Natural killer cell treated with Interleukin-12 subunit alpha and Interleukin-12 subunit beta and Interleukin-15 and Interleukin-18, amount 100 ng/mL, for 72 hours (primary cell): ENCODE measurements at places on chromosomes 5 and 9. TPM values are rescaled to one million over a fixed set of nuclear protein-coding genes. Genes with fewer than 3 reads are reported as not detected.

PCDHB16 gene
- not detected for total RNA-seq

CFAP90 gene
- total RNA-seq, result not detected

- DNase-seq, result no peak
These were observed 337.8 kb upstream of the PAPPA start for GRCh38 chr9:115815786-115816185.

DNA sequence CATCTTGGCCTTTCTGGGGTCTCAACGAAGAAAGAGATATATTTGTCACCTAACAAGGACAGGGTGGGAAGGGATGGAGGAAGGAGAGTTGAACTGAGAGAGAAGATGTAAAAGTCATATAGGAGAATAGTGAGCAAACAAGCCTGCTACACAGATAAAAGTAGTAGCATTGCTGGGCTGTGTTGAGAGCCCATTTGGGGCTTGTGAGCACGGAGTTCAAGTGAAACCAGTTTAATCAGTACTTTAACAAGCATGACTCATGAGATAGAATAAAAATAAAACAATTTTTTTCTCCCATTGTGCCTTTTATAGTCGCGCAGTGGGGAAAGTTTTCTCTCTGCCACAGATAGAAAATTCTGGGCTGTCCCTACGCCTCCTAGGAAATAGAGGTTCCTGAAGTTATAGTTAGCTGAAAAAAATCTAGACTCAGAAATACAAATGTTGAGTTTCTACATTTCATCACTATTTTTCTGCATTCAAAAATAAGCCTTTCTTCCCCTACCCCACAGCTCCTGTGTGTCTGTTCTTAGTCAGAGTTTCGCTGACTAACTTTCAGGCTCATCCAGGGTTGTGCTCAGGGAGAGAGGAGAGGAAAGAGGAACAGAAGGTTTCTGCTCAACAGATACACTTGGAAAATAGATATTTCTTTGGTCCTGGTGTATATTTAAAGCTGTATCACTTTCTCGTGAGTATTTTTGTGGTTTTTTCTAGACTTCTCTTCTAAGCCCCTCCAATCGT is 395.8 kb upstream of the ADAMTSL1 start:
- no peak for DNase-seq

DNA sequence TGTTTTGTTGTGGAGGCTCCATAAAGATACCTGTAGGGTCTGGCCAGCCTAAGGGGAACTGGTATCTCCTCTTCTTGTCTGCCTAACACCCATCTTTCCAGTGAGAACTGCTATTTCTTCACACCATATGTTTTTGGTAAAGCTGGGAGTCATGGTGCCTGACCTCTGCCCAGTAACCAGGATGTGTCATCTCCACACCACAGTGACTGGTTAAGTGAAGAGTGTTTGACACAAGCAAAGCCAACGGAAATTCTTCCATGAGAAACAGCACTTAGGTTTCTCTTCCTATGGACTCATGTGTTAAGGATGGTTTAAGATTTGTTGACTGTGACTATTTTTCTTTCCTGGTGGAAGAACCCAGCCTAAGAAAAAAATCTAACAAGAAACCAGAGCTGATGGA is 111.5 kb downstream of the HTR4 start:
- DNase-seq, result no peak

DNA sequence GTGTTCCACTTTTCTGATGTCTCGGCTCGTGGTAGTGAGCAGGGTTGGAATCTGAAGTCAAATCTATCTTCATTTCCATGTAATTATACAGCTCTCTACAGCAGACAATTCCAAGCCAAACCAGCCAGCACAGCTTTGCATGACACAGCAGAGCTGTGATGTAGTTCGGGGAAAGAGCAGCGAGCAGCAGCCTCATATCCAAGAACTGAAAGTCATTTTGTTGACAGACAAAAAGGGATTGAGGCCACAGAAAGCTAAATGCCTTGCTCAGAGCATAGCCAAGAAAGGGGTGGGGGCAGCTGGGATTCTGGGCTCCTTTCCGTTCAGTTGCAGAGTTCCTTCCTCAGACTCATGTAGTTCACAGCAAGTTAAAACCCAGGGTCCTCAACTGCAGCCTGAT is 32.1 kb downstream of the LCP2 start:
- no peak for DNase-seq

DNA sequence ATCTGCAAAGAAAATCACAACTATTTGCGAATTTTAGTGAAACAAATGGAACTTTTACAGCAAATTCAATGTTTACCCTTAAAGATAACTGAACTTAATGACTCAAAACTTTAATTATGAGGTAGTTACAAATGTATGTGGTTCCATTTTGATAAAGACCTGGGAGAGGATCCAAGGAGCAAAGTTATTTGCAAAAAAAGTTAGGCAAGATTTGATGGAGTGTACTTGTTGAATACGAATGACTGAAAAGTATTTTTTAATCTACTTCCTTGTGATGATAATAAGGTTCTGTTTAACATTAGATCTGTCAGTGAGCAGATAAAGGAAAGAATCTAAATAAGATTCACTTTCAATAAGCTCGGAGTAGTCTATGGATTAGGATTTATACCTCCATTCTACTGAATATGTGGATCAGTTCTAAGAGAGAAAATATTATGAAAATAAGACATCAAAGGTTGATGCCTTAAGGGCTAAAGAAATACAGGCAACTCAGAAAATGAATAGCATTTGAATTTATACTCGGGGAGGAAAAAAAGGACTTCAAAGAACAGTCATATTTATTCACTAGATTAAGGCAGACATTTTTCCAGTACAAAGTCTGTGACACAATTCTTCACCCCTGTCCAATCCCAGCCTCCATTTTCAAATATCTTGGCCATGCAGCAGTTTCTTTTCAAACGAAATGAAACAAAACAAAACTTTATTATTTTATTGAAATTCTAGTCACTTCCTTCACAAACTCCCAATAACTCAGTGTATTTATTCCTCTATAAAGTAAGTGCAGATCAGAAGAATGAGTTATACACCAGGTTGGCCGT is 199.8 kb downstream of the PDE4D start:
- DNase-seq, result no peak

DNA sequence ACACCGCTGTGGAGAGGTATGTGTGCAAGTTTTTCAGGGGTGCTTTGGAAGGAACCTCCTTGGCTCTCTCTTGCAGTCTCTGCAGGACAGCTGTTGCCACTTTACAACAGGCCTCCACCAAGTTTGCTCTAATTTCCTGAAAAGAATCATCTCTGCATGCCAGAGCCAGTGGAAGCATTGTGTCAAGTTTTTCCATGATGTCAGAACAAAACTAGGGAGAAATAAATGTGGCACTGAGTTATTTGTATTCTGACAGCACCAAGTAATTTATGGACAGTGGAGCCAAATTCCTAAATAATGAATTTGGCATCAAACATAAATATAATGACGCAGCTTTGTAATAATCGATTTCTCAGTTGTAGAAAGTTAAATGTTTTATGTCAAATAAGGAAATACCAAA is 146.9 kb downstream of the KIAA0825 start:
- DNase-seq, result no peak

ZNF354C gene
- total RNA-seq, result 3.2 TPM

FOXD4L4 gene
- total RNA-seq, result not detected

DNA sequence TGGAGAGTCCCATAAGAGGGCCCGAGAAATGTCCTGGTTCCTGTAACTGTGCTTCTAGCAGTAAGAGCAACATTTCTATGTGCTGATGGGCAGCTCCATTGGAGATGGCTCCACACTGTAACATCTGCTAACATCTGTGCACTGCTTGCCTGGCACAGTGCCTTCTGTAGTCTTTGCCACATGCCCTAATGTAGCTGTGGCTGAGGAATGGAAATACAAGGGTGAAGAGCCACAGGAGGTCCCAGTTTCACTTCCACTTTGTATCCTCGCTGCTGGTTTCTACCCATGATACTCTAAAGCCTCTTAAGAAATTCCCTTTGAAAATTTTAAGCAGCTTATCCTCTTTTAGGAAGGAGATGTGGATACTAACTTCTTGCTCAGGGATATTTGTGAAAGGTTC is 97.4 kb downstream of the HOMER1 start:
- DNase-seq, result no peak

DNA sequence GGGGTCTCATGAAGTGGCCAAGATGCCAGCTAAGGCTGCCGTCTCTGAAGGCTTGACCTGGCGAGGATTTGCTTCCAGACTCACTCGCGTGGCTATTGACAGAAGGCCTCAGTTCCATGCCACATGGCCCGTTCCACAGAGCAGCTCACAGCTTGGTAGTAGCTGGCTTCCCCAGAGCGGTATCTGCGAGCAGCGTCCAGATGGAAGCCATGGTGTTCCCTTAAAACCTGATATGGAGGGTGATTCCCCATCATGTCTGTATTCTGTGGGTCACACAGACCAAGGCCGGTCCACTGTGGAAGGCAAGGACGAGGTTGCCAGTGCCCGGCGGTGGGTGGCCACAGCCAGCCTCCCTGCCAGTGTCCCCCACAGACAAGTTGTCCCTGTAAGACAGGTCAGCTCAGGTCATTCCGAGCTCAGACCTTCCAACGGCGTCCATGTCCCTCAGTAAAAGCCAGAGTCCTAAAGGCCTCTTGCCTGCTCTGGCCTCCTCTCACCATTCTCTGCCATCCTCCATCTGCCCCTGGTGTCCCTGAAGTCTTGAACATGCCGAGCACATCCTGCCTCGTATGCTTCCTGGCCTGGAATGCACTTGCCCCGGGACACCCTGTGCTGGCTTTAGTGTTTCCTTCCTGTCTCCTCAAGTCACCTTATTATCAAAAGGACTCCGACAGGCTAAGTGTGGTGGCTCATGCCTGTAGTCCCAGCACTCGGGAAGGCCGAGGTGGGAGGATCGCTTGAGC is 61.3 kb upstream of the LRRTM2 start:
- no peak for DNase-seq

CCDC183 gene
- 0.38 TPM for total RNA-seq

DNA sequence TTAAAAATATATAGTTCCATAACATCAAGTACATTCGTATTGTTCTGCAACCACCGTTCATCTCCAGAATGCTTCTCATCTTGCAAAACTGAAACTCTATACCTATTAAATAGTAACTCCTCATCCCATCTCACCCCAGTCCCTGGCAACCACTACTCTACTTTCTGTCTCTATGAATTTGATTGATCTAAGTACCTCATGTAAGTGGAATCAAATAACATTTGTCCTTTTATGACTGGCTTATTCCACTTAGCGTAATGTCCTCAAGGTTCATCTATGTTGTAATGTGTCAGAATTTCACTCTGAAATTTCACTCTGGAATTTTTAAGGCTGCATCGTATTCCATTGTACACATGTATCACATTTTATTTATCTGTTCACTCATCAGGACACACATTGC is 132.1 kb upstream of the RUSC2 start:
- no peak for DNase-seq

GRCh38 chr5:88780736-88781135 is 102.2 kb downstream of the MEF2C start:
- no peak for DNase-seq

GRCh38 chr5:172336676-172337285 is 53.2 kb upstream of the UBTD2 start:
- no peak for DNase-seq

GABRA6 gene
- not detected for total RNA-seq

GRCh38 chr9:136543830-136544547 is 1.9 kb downstream of the NOTCH1 start:
- no peak for DNase-seq

DNA sequence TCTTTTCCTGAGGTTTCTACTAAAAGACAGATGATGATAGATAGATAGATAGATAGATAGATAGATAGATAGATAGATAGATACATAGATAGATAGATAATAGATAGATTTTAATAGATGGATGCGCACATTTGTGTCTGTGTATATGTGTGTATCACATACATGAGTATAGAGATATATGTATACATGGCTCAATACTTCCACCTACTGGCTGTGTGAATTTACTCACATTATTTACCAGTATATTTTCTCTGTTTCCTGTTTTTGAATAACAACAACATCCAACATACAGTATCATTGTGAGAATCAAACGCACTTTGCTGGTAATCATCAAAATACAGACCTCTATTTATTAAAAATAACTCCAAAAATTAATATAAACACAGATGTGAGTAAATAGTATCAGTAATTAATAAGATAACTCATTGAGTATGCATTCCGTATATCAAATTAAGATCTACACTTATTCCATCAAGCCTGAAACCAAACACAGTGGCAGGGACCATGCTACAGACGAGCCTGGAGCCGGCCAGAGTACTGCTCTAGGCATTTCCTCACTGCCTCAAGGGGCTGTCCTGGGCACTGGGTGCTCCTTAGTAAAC is 338.0 kb downstream of the SEMA5A start:
- DNase-seq, result no peak

DNA sequence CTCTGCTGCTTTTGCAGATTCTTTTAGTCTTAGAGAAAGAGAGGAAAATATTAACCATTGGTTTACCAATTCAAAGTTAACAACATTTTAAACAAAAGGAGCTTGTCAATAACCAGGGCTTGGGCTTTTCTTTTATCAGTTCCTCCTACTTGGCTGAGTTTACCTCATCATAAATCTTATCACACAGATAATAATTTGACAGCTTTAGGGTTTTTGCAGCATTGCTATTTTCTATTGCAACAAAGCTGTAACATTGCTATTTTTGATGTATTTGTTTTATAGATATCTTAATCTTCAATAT is 9.8 kb upstream of the ABL1 start:
- DNase-seq, result no peak

- DNase-seq, result no peak
These were observed 85.1 kb downstream of the GIN1 start for GRCh38 chr5:103034662-103035392.

SPATA6L gene
- 0.78 TPM for total RNA-seq

GRCh38 chr9:5633243-5633642 is 4.3 kb downstream of the RIC1 start:
- DNase-seq, result no peak

LECT2 gene
- total RNA-seq, result not detected

DNA sequence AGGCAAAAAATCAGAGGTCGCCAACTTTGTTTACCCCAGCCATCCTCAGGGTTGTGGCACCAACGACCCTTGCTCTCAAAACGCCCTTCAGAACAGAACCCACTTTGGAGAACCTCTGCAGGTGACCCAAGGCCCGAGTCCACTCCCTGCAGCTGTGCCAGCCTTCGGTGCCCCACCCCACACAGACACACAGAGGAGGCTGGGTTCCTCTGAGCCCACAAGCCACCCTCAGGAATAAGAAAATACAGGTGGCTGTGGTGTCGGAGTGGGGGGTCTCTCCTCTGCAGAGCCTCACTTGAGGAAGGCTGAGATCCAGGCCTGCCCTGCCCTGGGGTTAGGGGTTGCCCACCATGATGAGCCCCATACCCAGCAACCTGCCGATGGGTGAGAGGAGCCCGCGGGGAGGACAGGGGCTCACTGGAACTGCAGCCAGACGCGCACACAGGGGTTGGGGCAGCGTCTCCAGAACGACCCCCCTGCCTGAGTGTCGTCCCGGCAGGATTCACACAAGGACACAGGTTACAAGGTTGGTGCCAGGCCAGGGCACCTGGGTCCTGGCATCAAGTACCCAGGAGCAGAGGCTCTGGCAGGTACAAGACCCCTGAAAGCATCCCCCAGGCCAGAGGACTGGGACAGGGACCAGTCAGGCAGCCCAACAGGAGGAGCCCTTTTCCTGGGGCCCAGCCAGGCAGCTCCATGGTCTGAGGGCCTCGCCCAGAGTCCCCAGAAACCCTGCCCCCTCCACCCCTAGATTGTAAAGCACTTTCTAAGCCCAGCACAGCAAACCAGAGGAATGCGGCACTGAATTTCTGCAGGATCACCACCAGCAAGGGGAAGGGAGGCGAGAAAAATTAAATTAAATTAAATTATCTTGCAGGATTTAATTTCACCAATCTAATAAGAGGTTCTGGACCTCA is 40.0 kb downstream of the NACC2 start:
- DNase-seq, result no peak

NR5A1 gene
- total RNA-seq, result not detected

- no peak for DNase-seq
These were observed 111.5 kb upstream of the TNC start for GRCh38 chr9:115229496-115229895.
